ENCODE measurements at places on chromosomes 2 and 18. TPM values are rescaled to one million over a fixed set of nuclear protein-coding genes. Genes with fewer than 3 reads are reported as not detected.

DNA sequence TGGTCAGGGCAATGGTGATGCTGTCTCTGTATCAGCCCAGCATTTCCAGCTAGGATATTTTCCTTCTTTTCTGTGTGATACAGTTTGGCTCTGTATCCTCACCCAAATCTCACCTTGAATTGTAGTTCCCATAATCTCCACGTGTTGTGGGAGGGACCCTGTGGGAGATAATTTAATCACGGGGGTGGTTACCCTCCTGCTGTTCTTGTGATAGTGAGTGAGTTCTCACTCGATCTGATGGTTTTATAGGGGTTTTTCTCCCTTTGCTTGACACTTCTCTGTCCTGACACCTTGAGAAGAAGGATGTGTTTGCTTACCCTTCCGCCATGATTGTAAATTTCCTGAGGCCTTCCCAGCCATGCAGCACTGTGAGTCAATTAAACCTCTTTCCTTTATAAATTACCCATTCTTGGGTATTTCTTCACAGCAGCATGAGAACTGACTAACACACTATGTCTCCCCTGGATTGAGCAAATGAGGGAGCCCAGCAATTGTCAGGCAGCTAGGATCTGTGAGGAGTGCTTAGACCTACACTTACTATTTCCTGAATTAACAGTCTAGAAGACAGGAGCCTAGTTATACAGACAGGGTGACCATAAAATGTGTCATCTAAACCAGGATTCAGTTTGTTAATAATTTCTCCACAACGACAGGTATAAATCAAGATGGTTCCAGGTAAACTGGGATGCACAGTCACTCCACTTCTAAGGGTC is 6.0 kb downstream of the SCN2A start:
- no peaks in the 10 kb centered on the region for H3K27me3 ChIP-seq
- no peak overlapping the region for H3K4me3 ChIP-seq
- H3K4me1 ChIP-seq, result no peaks in the 10 kb centered on the region

DNA sequence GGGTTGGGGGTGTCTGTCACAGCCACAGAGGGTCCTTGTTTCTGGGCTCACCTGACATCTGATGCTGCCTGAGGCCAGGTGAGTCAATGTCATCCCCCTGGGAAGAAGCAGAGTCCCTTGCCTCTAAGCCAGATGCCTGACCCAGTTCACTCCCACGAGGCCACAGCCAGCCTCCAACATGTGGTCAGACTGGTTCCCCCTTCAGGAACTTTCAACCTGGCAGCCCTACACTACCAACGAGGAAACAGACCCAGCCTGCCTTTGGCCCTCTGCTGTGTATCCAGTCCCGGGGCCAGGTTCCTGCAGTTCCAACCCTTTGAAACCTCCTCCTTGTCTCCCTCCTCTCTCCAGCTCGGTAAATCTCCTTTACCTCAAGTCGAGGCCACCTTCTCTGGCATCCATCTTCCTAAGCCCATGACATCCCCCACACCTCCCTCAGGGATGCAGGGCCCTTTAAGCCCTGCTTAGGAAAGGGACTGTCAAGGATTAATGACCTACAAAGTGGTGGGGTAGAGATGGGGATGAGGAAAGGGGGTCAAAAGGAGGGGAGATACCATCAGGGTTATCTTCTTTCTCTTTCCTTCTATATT is 49.2 kb upstream of the SMAD2 start:
- no peak overlapping the region for H3K27ac ChIP-seq
- H3K27me3 ChIP-seq, result no peaks in the 10 kb centered on the region
- no peak overlapping the region for H3K4me3 ChIP-seq

DNA sequence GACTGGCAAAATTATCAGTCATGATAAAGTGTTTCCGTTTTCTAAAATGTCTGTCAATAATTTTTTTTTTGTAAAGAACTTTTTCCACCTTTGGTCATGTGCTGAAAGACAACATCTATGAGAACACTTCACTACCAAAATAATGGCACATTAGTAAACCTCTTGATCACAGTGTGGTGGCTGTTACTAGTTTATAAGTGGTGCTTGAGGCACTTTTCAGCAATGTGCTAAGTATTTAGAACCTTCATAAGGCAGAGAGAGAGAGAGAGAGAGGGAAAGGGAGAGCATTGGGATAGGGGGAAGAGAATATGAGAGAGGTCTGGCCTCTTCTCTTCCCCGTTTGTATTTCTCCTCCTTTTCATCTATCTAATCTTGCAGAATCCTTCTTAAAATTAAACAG is 1.1 kb upstream of the NYAP2 start:
- H3K27me3 ChIP-seq, result no peaks in the 10 kb centered on the region
- H3K4me3 ChIP-seq, result no peak overlapping the region
- no peak for DNase-seq
- no peaks in the 10 kb centered on the region for H3K36me3 ChIP-seq

DNA sequence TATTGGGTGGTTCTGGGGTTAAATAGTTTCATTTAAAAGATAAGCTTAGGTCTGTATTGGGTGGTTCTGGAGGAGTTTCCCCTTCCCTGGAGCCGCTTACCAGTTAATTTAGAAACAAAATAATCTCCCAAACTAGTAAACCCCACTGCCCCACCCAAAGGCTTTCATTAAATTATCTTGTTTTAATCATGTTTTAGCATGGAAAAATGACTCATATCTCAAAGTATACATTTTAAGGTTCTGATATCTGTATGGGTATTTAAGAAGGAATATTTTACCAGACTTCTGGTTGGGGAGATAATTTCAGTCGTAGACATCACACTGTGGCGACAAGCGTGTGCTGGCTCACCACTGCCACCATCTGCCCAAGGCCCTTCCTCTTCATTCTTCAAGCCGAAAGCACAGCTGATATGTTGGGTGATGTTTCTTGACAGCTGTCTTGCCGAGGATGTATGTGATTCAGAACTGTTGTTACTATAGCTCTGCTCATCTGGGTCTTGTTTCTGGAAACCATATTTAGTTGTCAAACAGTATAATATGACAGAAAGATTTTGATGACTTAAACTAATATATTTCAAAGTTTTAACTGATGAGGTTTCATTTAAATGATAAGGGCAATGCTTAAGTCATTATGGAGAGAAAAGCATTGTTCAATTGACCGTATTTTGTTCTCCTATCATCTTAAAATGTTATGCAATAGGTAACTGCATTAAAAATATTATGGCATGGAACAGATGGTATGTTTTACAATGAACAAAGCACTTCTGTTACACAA is 5.1 kb downstream of the FIGLA start:
- H3K27ac ChIP-seq, result no peak overlapping the region
- no peak overlapping the region for H3K4me3 ChIP-seq
- no peak for DNase-seq
- H3K27me3 ChIP-seq, result peaks cover 50% of the 10 kb centered on the region
- H3K4me1 ChIP-seq, result peaks cover 11% of the 10 kb centered on the region
- H3K36me3 ChIP-seq, result no peaks in the 10 kb centered on the region

The CDKL4 gene
- not detected for total RNA-seq

The AGXT gene
- total RNA-seq, result 2.2 TPM
